Left colon (tissue), 2 donors: ENCODE measurements at places on chromosomes 7 and 10.
A peak's percentile ranks its signal among the peaks of the same experiment; 100 is the strongest.

DNA sequence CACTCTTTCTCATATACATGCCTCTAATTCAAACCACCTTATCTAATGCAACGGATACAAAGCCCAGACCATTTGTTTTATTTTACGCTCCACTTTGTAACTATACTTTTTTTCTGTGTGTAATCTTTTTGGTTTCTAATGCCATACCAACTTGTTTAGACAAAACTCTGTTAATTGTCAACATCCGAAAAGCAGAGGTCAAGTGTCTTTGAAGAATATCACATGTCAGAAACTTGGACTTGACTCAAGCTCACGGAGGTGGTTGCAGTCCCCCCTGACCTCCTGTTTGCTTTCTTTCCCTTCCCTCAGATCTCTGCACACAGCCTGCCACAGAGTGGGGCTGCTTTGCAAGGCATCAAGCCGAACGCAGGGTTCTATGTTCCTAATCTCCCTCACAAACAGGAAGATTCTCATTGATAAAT is 698.9 kb downstream of the PARD3 start:
- no peak for DNase-seq

- DNase-seq: no peak
Measured at GRCh38 chr10:124123156-124123555, 29.8 kb upstream of the CHST15 start.

DNA sequence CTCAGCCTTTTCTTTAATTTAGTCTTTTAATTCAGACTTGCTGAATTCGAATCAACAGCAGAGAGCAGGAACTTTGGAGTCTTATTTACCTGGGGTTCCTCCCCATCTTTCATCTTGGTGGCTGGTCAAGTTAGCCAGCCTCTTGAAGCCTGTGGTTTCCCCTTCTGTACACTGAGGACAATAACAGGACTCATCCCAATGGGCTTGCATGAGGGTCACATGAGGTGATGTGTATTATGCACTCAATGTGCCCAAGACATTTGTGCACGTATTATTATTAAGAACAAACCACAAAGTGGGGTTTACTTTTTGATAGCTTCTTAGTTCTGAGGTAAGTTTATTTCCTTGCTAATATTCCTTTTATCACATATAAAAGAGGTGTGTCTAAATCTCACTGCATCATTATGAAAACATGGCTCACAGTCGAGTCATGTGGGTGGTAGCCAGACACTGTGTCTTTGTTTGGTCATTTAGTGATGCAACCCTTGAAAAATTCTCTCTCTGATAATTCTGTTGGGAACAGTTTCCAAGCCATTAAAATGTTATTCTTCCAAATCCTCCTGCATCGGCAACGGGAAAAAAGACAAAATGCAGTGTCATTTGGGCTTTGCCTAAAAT is 86.5 kb upstream of the GRB10 start:
- no peak for DNase-seq

GRCh38 chr10:131843089-131843595 is 57.7 kb upstream of the PPP2R2D start:
- DNase-seq: no peak

GRCh38 chr7:52463341-52463740 is 572.1 kb upstream of the POM121L12 start:
- DNase-seq: no peak

DNA sequence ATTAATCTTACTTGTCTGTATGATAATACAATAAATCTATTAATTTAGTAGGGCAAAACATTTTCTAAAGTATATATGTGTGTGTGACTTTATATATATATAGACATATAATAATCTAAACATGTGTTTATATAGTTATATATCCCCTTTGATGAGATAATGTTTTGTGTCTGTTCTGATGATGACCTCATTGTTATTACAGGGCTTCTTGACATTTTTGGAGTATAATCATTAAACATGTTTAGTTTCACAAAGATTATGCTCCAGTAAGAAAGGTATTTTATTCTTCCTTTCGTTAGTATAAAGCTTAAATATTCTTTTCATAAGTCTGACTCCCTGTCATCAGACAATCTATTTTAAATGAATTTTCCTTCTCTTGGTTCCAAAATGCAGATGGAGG is 62.3 kb upstream of the CABCOCO1 start:
- DNase-seq: no peak

DNA sequence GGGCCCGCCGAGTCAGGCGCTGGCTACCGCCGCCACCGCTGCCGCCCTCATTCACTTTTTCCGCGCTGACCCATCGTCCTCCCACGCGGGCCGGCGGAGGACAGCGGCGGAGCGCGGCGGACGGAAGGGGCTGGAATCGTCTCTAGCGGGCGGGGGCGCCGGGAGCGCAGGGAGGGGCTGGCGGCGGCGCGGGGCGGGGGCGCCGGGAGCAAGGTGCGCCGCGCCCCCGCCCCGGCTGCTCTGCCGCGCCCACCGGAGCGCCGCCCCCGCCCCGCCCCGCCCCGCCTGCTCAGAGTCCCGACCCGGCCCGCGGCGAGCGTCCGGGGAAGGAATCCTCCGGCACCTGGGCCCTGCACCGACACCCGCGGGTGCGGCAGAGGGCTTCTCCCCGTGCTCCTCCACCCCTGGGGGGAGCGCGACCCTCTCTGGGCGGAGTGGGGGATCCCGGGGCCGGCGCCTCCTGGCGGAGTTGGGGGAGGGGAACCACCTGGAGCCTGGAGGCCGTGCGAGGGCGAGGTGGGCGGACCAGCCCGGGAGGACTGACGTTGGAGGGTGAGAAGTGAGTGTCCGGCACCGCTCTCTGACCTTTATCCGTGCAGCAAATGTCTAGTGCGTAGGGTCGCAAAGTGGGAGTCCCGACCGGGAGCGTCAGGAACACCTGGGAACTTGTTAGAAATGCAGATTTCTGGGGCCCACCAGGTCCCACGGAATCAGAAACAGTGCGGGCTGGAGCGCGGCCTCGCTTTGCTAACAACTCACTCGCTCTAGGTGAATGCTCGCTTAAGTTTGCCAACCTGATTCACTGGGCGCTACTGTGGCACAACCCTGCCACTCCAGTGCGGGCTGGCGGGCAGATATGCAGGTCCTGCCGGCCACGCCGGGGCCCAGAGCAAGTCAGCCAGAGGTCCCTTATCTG is at the start of gene COBL:
Gene COBL, minus strand, starts transcription at position 144 of the 916 bp plus-strand sequence. CDS start 176 bp downstream, outside the sequence.
- DNase-seq: peak; percentile 48

- DNase-seq: no peak
Measured at GRCh38 chr7:73896454-73896853, 35.5 kb downstream of the TMEM270 start.

DNA sequence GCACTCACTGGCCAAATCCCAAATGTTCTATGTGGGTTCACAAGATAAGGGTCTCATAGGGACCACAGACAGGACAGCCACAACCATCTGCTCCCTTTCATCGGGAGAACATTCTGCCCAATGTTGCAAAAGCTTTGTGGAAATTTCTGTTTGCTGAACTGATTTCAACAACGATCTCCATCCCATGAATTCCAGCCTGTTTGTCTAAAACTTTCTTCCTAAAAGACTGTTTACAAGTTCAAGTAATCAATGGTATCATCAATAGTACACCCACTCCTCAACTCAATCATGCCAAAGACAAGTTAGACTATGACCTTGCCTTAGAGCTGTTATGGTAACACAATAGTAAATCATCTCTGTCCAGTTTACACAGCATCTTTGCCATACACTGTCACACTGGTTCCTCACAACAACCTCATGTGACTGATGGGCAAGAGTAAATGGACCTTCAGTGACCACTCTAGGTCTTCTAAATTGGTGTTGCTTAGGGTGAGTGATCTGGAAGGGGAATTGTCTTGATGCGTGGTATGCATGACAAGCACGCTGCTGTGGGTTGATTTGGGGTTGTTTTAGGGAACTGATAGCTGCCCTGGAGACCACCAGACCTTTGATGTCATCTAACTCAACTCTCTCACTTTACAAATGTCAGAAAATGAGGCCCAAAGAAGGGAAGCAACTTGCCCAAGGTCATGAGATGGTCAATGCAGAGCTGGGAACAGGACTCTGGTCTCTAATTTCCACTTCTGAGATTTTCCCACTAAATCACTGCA is 95.1 kb downstream of the PPP1R3C start:
- DNase-seq: no peak

GRCh38 chr7:44046321-44047061 is 2.0 kb downstream of the DBNL start:
- DNase-seq: no peak

- DNase-seq: no peak
Measured at GRCh38 chr7:151512353-151512752, 7.3 kb downstream of the RHEB start.

DNA sequence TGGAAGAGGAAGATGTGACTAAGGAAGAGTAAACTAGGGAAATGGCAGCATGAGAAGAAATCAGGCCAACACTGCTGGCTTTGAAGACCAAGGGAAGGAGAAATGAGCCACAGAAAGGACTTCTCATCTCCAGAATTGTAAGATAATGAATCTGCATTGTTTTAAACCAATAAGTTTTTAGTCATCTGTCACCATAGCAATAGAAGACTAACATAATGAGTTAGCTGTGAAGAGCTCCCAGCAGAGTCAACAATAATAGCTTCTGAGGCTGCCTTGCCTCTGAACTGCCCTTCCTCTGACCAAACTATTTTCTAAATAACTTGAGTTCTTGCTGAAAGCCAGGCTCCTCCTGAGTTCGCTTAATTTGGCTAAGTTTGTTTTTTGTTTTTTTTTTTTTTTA is 103.6 kb downstream of the CACNA2D1 start:
- DNase-seq: no peak

- no peak for DNase-seq
Measured at GRCh38 chr10:120782336-120782735, 68.8 kb upstream of the WDR11 start.

- no peak for DNase-seq
Measured at GRCh38 chr10:3729397-3729976, 55.5 kb downstream of the KLF6 start.

DNA sequence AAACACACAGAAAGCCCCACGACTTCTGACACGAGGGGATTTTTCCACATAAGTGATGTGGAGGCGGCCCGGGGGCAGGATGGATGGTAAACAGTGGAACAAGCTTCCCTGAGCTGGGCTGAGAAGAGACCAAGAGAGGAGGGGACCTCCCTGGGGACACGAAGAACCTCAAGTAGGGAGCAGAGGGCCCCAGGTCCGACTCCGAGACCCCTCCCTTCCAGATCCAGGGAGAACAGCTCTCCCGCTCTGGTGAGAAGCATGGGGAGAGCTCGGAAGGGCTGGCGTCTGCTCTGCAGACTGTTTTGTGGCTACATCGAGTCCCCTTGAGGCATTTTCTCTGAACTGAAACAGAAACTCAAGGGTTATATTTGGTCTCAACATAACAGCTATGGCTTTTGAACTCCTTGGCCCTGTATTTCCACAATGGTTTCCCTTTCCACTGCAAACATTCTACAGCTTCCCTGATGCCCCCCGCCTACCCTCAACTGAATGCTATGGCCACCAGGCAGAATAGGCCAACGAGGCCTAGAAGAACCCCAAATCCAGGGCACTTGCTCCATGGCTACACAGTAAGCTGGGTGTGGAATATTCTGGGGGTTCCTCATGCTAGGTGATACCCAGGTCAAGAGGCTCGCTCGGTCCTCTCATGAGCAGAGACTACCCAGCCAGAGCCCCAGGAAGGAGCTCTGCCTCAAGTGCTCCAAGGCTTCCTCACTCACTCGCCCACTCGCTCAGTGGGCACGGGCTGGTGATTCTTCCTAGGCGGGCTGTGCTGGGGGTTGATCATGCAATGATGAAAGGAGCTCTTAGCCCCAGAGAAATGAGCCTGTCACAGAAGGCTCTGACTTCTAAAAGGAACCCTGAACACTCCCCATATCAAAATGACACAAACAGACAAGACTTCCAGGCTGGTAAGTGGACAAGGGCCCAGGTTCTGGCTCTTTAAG is 47.5 kb downstream of the FAM53B start:
- DNase-seq: no peak

GRCh38 chr10:7797582-7797981 is 9.6 kb downstream of the ATP5F1C start:
- DNase-seq: no peak

GRCh38 chr7:51456431-51457060 is 139.9 kb upstream of the COBL start:
- DNase-seq: no peak

DNA sequence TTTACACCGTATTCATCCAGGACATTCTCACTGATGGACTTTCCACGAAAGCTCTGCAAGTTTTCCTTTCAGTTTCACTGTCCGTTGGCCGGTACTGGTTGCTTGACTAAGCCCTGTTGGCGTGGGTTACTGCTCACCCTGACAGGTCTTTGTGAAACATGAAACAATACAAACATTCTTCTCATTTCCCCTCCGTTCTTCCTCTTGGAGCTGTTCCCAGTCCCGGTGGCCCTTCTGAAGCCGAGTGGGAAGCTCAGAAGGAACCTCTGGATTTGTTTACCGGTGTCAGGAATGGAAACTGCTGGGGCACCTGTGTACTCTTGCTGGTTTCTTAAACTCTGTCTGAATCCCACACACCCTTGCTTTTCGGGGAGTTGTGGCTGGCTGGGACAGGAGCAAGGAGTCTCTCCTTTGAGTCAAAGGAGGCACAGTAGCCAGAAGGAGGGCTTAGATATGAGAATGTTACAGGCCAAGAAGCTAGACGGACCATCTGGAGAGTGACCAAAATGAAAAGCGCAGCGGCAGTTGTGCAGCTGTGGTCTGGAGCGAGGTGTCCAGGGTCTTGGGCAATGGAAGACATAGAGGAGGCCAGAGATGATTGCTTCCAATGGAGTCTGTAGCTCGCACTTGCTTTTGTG is 45.7 kb downstream of the LYZL2 start:
- peak; percentile 87 for DNase-seq

- DNase-seq: no peak
Measured at GRCh38 chr7:44533301-44534055, 7.7 kb downstream of the NPC1L1 start.

DNA sequence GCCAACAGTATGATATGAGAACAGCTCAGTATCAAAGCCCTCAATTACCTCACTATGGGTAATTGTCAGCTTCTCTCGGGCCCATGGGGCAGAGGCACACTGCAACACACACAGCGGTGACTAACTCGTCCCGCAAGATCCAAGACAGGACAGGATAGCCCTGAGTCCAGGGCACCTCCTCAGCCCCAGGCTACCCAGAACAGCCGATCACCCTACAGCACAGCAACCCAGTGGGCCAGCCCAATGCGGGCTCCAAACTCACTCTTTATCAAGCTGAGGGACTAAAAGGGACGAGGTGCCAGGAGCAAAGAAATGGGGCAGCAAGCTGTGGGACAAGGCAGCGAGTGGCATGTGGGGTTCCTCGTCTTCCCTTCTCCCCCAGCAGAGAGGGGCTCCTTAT is 765.1 kb downstream of the GRID1 start:
- no peak for DNase-seq

- DNase-seq: no peak
Measured at GRCh38 chr7:41162612-41163011, 540.3 kb downstream of the INHBA start.

DNA sequence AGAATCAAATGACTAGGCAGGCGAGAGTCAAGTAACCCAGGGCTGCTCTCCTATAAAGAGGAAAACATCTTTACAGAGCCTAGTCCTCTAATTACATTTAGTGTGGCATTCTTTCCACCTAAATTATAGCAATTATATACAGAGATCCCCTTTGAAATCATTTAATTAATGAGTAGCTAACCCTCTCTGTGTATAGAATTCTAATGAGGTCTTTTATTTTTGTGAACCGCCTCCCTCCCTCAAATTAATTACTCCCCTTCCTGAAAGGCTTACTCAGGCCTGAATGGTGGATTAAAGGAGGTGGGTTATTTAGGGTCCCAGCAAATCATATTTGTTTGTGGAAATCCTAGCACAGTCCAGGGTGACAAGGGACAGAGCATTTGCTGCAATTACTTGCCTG is 551.8 kb downstream of the SORCS3 start:
- DNase-seq: no peak

GRCh38 chr10:51542853-51543252 is 156.5 kb downstream of the CSTF2T start:
- no peak for DNase-seq
